ENCODE measurements at places on chromosomes 11 and 22. TPM values are rescaled to one million over a fixed set of nuclear protein-coding genes. Genes with fewer than 3 reads are reported as not detected.
A peak's percentile ranks its signal among the peaks of the same experiment; 100 is the strongest.

Gene MRGPRX4
- not detected for total RNA-seq

Gene CD3D
- total RNA-seq = 1.6 TPM

Gene SUSD2
- 43.2 TPM for total RNA-seq

Gene OR6A2
- 0.35 TPM for total RNA-seq

Gene OR51B5
- 0.49 TPM for total RNA-seq

Gene GAS2
- not detected for total RNA-seq

Gene MLC1
- total RNA-seq = 1.6 TPM

Gene C11orf42
- not detected for total RNA-seq

Gene MUC6
- total RNA-seq = 13.1 TPM

Gene MPZL3
- total RNA-seq = 0.41 TPM

Gene SLC22A6
- total RNA-seq = not detected

Gene OR51B2
- not detected for total RNA-seq

DNA sequence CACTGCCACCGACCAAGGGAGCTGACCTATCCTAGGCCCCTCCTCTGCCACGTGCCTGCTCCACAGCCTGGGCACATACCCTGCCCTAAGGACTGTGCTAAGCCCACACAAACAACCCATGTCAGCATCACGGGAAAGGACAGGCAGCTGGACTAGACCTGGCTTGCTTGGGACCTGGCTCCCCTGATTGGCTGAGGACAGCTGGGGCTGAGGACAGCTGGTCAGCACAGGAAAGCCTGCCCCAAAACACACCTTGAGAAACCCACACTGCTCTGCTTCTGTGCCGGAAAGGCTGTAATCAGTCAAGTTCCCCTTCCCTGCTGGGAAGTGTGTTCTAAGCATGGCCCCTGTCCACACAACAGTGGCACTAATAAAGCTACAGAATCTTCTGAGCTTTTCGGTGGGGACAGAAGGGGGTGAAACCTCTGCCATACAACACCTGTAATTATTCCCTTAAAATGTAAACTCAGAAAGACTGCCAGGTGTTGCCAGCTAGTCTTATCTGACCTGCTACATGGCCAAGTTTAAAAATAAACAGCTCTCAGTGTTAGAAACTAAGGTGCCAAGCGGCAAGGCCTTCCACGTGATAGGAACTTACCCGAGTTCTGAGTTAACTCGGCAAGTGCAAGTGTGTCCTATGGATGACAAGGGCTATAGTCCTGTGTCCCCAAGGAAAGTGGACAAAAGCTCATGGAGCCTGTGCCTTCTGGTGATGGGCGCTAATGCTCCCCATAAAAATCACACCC is 35.7 kb upstream of the ARFGAP3 start:
- DNase-seq = no peak

DNA sequence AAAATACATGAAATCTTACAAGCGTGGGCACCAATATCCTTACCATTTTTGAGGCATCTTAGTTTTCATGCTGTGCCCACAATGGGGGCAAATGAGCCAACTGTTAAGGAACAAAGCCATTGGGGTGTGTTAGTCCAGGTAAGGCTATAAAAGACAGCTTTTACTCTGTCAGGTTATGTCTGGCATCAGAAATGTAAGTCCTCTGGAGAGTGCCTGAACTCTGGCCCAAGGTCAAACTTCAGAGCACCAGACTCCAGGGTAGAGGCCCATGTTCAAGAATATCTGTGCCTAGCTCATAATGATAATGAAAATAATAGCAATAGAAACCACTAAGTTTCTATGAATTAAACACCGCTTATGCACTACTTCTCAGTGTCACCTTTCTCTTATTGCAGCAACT is 105.5 kb downstream of the CSNK2A3 start:
- no peak for DNase-seq

GRCh38 chr11:71120471-71120896 is 131.9 kb downstream of the SHANK2 start:
- DNase-seq = no peak

- peak; percentile 33 for DNase-seq
Observed at GRCh38 chr11:95453616-95454171, 222.7 kb upstream of the SESN3 start.

GRCh38 chr11:11806586-11806985 is 35.2 kb upstream of the USP47 start:
- no peak for DNase-seq

- DNase-seq = no peak
Observed at GRCh38 chr11:105582497-105582896, 27.4 kb upstream of the GRIA4 start.

GRCh38 chr11:27218421-27219038 is 144.5 kb downstream of the CCDC34 start:
- no peak for DNase-seq

- no peak for DNase-seq
Observed at GRCh38 chr11:128759168-128759567, 65.3 kb downstream of the FLI1 start.

GRCh38 chr22:45159652-45160462 is 3.9 kb upstream of the NUP50 start:
- DNase-seq = no peak

GRCh38 chr11:121293288-121293594 is 670 bp downstream of the SC5D start:
- DNase-seq = no peak

DNA sequence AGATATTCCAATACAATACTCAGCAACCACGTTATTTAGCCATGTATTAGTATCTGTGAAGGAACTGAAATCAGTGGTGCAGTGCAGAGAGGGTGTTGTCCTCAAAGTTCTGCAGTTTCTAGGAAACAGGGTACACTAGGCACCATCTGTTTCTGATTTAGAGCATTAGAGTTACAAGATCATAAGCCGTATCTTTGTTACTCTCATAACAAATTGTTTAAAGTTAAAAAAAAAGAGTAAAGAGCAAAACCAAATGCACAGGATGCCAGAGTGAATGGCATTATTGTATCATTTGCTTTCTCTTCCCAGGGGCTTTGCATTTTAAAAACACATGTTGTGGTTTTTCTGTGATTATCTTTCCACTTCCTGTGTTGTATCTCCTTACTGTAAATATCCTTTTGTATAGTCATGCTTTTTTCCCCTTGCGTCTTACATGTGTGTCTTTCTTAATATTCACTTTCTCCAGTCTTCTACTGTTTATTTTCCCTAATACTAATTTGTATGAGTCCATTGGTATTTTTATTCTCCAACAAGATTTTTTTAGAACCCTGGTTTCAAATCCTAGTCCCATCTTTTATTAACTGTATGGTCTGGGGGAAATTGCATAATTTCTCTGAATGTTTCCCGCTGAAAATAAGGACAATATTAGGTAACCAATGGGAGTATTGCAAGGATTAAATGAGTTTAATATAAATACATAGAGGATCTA is 15.2 kb upstream of the NUP160 start:
- DNase-seq = no peak

GRCh38 chr11:46508360-46508759 is 85.5 kb downstream of the AMBRA1 start:
- no peak for DNase-seq

- DNase-seq = no peak
Observed at GRCh38 chr11:81839976-81840375, 893.7 kb downstream of the FAM181B start.

DNA sequence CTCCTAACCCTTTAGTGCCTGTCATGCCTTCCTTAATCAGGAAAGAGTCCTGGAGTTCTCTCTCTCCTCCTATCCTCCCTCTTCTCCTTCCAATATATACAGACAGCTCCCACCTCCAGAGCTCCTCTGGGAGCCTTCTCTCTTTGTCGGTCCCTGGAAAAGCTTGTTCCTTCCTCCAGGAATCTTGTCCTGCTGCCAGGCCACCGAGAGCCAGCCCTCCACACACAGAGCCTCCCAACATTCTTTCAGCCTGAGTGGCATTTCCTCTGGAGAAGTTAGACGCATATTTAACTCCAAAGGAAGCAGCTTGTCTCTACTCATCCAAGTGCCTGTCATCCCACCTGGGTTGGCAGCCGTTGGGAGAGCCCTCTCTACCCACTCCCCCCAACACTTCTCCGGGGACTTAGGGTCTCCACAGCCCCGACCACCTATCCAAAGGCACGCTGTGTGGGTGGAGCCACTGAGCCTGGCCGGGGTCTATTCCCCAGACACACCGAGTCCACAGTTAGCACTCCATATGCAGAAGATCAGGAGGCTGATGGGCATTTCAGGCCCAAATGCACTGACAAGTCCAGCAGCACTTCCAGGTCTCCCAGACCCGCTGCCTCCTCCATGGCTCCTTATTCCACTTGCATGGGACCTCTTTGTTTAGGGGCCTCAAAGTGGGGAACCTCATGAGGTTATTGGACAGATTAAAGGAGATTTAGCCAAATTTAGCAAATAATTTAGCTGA is 31.1 kb downstream of the DKK3 start:
- peak; percentile 45 for DNase-seq

- DNase-seq = no peak
Observed at GRCh38 chr22:26199665-26200064, 30.4 kb downstream of the SEZ6L start.

DNA sequence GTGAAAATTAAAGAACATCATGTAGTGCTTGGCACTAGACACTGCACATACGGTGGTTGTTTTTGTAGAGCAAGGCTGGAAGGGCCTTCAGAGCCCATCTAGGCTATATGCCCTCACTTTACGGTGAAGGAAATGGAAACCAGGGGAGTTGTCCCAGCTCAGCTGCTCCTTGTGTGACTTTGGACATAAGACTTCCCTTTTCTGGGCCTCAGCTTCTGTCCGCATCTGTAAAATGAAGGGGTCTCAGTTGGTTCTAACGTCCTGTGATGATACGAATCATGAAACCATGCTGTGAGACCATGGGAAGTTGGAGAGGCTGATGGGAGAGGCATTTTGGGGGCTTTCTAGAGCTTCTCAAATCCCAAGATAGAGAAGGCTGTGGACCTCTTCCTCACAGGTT is 4.7 kb downstream of the KCNE3 start:
- DNase-seq = no peak

GRCh38 chr11:79100093-79100910 is 340.5 kb downstream of the TENM4 start:
- DNase-seq = no peak

DNA sequence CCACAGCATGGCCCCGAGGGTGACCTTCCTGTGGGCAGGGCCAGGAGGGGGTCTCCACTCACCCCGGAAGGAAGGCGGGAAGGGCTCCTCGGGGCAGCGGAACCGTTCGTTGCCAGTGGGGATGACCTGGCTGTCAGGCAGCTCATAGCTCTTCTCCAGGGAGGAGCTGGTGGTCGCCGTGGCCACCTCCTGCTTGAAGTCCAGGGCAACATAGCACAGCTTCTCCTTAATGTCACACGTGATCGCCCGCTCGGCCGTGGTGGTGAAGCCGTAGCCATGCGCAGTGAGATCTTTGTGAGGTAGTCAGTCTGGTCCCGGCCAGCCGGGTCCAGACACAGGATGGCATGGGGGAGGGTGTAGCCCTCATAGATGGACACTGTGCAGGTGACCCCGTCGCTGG is 31.5 kb upstream of the SYT8 start:
- no peak for DNase-seq

DNA sequence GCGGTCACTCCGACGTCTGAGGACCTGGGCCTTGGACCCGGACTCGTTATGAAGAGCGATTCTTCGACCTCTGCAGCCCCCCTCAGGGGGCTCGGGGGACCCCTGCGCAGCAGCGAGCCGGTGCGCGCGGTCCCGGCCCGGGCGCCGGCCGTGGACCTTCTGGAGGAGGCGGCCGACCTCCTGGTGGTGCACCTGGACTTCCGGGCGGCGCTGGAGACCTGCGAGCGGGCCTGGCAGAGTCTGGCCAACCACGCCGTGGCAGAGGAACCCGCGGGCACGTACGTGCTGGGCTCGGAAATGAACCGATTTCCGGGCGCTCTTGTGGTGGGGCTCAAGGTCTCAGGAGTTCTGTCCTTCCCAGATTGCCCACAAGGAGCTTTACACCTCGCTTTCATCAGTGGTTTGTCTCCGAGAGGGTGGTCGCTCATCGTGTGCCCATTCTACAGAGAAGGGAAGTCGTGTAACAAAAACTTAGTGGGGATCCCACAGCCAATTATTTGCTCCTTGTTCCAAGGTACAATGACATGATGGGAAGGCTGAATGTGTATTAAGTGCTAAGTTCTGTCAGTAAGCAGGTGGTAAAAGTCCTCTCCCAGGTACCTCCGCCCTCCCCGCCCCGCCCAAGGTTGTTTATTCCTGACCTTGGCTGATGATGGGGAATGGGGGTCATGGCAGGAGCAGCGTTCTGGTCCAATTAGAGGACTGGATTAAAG is 695 bp downstream of the PEX26 start:
- no peak for DNase-seq

- DNase-seq = no peak
Observed at GRCh38 chr11:134857035-134857434, 445.0 kb upstream of the B3GAT1 start.

GRCh38 chr11:60834742-60835533 is 7.0 kb upstream of the CCDC86 start:
- no peak for DNase-seq

GRCh38 chr11:8209208-8209807 is 40.5 kb upstream of the RIC3 start:
- DNase-seq = no peak
